ENCODE measurements at places on chromosomes 7 and 10.
A peak's percentile ranks its signal among the peaks of the same experiment; 100 is the strongest.

DNA sequence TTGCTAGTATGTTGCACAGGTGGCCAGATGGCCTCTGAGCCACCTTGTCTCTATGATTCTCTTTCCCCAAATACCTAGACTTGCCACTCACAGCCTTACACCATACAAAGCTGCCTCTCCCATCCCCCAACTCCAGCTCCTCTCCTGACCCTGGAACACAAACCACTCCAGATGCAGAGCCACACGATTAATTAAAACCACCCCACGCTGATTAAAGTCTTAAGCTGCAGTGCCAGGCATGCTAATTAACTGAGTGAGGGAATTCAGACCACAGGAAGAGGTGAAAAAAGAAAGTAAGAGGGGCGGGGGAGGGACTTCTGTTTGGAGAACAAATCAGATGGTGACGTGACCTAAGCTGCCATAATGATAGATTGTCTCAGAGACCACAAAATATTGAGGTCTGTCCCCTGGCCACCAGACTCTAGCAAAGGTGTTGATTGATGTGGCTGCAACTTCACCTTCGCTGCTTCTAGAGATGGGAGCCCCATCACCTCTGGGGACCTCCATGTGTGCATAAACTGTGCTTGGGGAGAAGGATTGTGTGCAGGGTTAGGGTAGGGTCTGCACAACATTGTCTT lies 331.3 kb downstream of the PLXNA4 start:
- no peak for DNase-seq

DNA sequence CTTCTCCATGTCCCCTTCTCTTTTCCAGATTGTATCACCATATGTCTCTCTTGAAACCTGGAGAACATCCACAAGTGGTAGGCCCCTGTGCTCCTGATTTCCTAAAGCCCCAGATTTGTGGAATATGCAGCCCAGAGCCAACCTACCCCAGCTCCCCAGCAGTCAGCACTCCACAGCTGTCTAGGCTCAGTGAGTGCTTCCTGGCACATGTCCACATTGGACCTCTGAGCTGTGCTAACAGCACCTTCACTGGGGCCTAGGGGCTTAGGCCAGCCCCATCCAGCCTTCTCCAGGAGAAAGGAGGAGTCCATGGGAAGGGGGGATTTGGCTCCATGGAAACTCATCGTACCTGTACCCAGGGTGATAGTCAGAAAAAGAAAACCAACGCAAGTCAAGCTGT lies 192.7 kb downstream of the FGFR2 start:
- DNase-seq: no peak

- no peak for DNase-seq
These were observed 11.0 kb upstream of the ZNF438 start for GRCh38 chr10:31042670-31043069.

DNA sequence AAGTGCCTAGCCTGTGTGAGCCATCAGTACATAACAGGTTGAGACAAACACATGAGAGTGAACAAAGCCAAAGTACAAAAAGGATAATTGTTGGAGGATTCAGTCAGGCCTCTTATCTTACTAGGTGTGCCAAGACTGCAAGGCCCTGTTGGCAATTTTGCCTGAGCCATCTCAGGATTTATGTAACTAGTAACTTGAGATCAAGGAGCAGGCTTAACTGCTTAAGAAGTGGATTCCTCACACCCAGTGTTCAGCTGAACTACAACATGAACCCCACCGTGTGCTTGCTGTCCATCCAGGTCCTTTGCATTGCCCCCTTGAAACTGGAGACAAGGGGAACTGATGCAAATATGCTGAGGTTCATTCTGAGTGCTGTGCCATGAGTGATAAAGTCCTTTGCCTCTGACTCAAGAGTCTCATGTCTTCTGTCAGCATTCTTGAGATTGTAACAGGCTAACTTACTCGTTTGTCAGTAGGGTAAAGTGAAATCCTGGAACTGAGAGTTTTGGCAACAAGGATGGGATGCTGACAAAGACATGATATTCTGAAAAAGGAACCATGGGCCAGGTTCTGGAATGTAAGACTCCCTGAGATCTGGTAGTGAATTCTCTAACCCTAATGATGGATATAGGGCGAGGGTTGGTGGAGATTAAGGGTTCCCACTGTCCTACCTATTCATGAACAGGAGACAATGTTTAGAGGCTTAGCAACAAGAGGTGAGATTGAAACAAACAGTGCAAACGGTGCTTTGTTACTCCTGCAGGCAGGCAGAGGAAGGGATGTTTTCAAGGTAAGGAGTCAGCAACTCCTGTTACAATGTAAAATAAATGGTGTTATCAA lies 44.1 kb upstream of the GATAD1 start:
- DNase-seq: no peak

GRCh38 chr10:13681095-13681494 lies 94.3 kb downstream of the PRPF18 start:
- DNase-seq: peak; percentile 77

- DNase-seq: no peak
These were observed 229.3 kb downstream of the AUTS2 start for GRCh38 chr7:69827558-69827957.

DNA sequence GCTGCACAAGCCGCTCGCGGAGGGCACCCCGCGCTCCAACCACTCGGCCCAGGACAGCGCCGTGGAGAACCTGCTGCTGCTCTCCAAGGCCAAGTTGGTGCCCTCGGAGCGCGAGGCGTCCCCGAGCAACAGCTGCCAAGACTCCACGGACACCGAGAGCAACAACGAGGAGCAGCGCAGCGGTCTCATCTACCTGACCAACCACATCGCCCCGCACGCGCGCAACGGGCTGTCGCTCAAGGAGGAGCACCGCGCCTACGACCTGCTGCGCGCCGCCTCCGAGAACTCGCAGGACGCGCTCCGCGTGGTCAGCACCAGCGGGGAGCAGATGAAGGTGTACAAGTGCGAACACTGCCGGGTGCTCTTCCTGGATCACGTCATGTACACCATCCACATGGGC lies 50.0 kb downstream of the FIGNL1 start:
- DNase-seq: no peak

GRCh38 chr7:100726996-100727761 lies 6.2 kb upstream of the ZAN start:
- no peak for DNase-seq

DNA sequence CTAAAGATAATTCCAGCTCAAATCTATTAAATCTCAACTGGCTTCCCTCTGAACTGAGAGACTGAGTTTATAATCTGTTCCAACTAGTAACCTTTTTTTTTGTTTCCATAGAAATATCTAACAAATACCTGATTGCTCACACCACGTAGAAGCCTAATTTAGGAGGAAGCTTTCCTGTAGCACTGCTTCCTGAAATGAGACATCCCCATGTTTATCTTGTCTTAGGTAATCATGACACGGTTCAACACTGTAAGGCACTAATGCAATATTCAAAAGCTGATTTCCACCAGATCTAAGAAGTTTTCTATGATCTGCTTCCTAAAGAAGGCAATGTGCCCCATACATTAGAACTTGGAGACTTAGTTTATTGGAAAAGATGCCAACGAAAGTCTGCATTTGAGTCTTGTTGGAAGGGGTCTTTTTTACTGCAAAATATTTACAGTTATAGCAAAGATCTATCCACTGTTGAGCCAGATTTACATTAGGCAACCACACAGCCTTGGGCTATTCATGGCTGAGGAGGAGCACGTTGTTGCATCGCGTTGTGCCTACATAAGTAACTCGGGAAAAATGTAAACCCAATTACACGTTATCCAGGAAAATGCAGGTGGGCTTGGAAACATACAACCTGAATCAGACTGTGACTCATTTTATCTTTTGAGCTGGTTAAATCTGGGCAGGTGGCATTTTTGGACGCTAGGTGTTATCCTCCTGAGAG lies 66.3 kb downstream of the VIPR2 start:
- no peak for DNase-seq

DNA sequence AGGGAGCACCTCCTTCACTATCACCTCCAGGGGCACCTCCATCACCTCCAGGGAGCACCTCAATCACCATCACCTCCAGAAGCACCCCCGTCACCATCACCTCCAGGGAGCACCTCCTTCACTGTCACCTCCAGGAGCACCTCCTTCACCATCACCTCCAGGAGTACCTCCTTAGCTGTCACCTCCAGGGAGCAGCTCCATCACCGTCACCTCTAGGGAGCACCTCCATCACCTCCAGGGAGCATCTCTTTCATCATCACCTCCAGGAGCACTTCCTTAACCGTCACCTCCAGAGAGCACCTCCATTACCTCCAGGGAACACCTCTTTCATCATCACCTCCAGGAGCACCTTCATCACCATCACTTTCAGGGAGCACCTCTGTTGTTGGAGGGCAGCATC lies 103.0 kb downstream of the DNAJB6 start:
- no peak for DNase-seq

- DNase-seq: no peak
These were observed 1.9 kb upstream of the PAX4 start for GRCh38 chr7:127619681-127620405.

DNA sequence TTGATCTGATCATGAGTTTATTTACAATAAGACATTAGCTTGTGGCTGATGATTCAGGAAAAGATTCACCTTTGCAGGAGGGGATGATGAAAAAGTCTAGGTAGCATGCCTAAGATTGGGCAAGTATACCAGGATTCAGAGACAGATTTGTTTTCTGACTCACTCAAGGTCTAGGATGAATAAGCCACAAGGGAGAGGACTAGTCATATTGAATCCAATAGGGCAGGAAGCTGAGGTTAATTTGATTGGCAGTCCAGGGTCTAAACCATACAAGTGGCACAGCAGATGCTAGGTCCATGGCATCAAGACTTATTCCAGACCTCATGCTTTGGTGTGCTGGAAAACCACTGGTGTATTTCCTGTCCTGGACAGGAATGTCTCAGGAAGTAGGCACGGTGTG lies 1133.4 kb downstream of the XPNPEP1 start:
- no peak for DNase-seq

GRCh38 chr10:124181656-124182055 lies 88.3 kb upstream of the CHST15 start:
- DNase-seq: no peak

DNA sequence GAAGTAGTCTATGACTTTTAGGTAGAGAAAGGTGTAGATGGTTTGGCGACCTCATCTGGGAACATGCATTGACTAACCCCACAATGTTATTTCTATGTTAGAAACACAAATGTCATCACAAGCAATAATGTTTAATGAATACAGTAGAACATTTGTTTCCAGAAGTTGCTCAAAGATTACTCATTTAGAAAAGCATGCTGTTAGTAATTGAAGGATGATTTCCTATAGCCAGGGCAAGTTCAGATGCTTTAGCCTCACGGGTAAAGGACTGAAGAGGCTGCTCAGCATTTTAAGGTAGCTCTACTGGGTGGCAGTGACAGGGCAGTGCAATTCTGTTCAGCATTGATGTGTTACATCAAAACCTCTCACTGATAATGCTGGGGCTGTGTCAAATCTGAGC lies 199.3 kb upstream of the FZD1 start:
- no peak for DNase-seq

- no peak for DNase-seq
These were observed 103.2 kb downstream of the MAD1L1 start for GRCh38 chr7:2129323-2130095.

GRCh38 chr7:92456236-92456635 lies 9.0 kb downstream of the GATAD1 start:
- DNase-seq: no peak

- DNase-seq: peak; percentile 74
These were observed 173.9 kb upstream of the SLC25A13 start for GRCh38 chr7:96495751-96496216.

DNA sequence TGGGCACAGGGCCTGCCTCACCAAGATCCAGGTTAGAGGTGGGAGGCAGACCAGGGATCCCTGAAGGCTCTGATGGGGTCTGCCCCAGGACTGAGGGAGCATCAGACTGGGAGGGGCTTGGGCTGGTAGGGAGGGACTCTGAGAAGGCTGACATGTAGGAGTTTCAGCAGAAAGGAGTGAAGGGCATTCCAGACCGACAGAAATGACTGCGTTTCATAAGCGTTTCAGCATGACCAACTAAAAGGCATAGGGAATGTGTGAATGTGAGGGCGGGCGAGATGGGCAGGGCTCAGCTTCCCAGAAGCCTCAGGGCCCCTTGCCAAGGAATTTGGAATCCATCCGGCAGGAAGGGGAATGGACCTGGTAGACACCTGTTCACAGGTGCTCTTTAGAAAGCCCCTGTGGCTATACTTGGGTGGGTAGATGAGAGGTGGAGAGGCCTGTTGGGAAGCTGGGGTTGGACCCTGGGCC lies 24.9 kb upstream of the SLC29A3 start:
- DNase-seq: no peak

GRCh38 chr10:6788731-6789130 lies 208.7 kb upstream of the PRKCQ start:
- DNase-seq: no peak

DNA sequence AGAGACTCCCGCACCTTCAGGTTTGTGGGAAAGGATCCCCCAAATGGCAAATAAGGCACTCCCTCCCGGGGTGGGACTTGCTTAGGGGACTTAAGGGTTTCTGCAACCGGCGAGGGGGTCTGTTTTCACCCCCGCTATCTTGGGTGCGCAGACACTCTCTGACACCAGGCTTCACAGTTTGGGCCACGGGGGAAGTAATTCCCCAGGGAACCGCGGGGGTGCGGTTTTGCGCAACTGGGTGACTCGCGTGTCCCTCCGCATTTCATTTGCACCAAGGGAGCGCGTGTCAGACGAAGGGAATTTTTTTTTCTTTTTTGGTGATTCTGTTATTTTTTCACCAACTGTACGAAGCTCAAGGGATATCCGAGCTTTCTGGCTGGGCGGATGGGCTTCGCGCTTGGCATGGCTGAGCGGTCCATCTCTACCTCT lies 1.7 kb downstream of the GRM8 start:
- DNase-seq: no peak

DNA sequence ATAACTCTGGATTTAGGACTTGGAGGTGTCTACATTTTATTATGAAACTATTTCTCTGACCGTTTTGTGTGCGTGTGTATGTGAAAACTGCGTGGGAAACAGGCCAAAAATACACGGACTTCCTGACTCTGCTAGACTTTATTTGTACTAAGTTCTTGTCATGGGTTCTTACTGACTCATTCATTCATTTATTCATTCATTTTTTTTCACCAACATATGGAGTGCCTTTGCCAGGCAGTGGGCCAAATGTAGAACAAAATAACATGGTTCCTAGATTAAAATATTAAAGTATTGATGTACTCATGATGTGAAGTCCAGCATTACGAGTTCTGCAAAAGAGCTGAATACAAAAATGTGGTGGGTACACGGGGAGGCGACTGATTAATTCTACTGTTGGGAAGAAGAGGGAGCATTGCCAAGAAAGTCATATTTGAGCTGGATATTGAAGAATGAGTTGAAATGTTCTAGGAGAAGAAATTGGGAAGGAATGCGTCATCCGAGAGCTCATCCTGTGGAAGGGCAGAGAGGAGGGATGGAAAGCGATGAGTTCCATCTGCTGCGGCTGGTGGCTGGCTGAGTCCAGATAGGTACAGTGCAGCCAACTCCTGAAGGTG lies 24.6 kb downstream of the CACNB2 start:
- no peak for DNase-seq

GRCh38 chr10:108913300-108913699 lies 1010.0 kb downstream of the XPNPEP1 start:
- DNase-seq: no peak

DNA sequence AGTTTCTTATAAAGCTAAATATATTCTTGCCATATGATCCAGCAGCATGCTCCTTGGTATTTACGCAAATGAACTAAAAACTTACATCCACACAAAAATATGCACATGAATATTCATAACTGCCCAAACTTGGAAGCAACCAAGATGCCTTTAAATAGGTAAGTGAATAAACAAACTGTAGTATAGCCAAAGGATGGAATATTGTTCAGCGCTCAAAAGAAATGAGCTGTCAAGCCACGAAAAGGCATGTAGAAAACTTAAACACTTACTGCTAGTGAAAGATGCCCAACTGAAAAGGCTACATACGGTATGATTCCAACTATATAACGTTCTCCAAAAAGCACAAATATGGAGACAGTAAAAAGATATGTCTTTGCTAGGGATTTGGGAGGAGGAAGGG lies 12.7 kb downstream of the THSD7A start:
- no peak for DNase-seq
